Daoy (cell line): ENCODE measurements at places on chromosomes 1 and 21. TPM values are rescaled to one million over a fixed set of nuclear protein-coding genes. Genes with fewer than 3 reads are reported as not detected.

- DNase-seq: no peak
These were observed 160.5 kb upstream of the KIAA0040 start for GRCh38 chr1:175353066-175353465.

DNA sequence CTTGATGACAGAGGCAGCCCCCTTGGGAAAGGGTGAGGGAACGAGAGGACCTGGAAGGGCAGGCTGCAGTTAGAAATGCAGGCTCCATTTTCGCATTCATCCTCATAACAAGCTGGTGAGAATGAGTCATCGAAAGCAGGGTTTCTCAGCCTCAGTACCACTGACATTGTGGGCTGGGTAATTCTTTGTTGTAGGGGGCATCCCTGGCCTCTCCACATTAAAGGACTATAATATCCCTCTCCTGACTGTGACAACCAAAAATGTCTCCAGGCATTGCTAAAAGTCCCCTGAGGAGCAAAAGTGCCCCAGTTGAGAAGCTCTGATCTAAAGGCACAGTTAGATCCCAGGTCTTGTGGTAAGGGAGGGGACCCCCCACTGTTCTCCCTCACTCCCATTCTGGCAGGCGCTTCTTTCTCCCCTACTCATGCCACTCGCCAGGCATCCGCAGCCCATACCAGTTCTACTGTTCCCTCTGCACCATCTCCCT lies 20.4 kb downstream of the KCNN3 start:
- peak; percentile 69 for DNase-seq

DNA sequence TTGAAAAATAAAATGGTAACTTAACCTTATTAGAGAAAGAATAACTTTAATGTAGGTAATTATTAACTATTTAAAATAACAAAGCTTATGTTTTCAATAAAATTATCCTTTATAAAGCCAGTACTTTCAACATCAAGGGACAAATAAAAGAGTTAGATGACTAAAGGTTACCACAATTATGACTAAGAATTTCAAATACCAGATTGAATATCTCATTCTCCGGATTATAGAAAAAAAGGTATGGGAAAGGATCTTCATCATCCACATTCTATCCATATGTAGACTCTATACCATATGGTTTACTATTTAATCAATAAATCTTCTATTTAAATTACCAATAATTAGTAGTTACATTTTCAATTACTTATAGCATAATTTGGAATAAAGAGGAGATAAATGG lies 62.8 kb downstream of the TOR3A start:
- DNase-seq: no peak

DNA sequence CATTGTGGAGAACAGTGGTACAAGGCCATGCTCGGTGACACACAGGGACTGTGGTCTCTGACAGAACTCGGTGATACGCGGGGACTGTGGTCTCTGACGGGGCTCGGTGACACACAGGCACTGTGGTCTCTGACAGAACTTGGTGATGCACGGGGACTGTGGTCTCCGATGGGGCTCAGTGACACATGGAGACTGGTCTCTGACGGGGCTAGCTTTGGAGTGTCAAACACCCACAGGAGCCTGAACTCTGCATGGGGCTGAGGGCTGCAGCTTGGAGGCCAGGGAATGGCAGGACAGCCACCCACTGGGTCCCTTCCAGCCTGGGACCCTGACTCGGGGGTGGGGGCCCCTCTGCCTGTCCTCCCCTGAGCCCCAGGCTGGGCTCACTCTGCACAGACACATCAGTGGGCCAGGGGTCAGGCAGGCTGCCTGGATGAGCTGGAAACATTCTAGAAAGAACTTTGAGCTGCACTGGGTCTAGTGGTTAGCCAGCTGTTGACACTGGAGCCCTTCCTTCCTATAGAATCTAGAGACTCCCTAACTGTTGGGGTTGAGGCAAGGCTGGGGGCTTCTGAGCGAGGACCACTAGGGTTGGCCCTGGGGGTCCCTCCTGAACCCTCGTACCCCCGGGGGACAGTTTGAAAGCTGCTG lies 49.8 kb downstream of the DISP3 start:
- no peak for DNase-seq

- no peak for DNase-seq
These were observed 159.9 kb upstream of the RUNX1 start for GRCh38 chr21:35208810-35209517.

KRTAP19-3 gene
- total RNA-seq: not detected in 2 replicates
